ENCODE measurements at places on chromosomes 7 and 10. TPM values are rescaled to one million over a fixed set of nuclear protein-coding genes. Genes with fewer than 3 reads are reported as not detected.

- no peak for DNase-seq
Observed at GRCh38 chr10:30447125-30447799, 13.3 kb downstream of the MAP3K8 start.

DNA sequence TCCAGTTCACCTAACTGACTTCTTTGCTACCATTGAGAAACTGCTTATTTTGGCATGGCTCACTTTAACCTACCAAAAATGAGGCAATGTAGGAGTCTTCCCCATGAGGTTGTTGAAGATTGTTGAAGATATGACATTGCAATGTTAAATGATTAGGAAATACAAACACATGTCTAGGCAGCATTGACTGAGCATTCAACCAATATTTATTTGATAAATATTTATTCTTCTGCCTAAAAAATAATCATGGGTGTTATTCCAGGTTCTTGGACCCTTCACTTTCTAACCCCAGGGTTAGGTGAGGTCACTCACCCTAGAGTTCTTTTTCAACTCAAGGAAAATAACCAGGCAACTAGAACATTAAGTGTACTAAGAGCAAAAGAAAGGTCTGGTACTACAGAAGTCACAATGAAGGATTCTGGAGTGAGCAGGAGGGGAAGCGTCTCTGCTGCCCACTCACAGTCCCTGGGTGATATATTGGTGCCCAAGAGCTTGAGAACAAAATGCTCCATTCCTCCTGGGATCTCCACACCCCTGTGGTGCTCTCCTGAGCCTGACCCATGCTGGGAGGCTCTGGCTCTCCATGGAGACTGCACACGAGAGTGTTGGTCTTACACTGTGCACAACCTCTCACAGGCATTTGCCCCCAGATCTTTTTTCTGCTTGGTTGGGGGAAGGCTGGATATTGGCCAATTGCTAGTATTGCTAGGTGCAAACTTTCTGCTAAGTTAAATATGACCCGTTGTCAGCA is 123.4 kb downstream of the SPAG6 start:
- DNase-seq = no peak

DNA sequence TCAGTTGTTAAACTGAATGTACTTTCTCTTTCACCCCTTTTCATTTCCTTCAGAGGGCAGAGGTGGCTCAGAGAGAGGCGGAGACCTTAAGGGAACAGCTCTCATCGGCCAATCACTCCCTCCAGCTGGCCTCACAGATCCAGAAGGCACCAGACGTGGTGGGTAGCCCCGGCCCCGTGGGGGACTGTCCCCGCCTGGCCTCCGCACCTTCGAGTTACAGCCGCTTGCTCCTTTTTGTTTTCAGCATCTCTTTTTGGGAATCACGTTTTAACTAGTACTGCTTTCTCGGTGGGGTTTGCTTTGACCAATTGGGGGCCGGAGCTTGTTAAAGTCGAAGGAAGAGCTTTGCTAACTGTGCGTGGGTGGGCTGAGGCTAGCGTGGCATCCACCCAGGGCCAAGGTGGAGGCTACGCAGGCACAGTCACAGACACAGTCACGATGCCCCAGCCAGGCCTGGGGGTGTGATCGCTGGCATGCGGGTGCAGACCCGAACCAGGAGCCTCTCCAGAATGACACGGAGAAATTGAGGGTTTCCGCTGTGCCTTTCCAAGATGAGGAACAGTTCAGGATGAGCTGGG is 116.2 kb upstream of the SH2B2 start:
- no peak for DNase-seq

GRCh38 chr7:47957156-47957555 is 8.9 kb upstream of the PKD1L1 start:
- DNase-seq = no peak

DNA sequence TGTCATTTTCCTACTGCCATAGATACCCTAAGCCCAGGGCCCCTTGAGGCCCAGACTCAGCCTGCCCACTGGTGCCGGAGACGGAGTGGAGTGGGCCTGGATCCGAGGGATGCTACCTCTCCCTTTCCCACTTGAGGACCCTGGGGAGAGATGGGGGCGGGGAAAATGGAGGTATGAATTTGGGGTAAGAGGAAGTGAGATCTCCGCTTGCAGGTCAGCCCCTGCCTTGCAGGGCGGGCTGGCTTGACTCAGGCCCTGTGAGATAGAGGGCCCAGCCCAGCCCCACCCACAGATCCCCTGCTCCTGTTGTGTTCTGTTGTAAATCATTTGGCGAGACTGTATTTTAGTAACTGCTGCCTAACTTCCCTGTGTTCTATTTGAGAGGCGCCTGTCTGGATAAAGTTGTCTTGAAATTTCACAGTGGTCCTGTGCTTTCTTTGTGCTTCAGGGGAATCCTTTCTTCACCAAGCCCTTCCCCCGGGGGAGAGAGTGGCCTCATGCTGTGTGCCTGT is 13.2 kb downstream of the YKT6 start:
- DNase-seq = no peak

DNA sequence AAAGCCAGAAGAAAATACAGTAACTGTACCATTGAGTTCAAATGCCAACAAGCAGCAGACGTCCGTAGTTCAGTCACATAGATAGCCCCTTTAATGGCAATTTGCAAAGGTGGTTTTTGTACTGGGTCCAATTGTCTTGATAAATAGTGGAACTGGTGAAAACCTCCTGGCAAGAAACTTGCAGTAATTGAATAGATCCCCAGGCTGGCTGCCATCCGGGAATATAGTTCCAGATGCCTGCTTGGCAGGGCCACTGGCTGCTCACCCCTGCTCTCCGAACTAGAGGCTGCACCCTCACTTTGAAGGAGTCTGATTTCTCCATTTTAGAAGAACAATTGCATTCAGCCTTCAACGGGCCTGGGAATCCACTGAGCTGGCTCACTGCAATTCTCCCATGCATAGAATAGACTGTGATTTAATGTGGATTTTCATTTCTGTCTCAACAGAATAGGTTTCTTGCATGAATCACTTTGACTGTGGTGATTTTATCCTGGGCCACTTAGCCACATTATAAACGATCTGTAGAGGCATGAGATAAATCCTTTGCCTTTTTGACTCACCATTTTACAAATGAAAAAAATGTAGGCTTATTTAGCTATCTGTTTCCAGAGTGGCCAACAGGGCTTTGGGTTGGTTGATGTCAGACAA is 35.9 kb upstream of the ELMO1 start:
- DNase-seq = peak; percentile 28

DNA sequence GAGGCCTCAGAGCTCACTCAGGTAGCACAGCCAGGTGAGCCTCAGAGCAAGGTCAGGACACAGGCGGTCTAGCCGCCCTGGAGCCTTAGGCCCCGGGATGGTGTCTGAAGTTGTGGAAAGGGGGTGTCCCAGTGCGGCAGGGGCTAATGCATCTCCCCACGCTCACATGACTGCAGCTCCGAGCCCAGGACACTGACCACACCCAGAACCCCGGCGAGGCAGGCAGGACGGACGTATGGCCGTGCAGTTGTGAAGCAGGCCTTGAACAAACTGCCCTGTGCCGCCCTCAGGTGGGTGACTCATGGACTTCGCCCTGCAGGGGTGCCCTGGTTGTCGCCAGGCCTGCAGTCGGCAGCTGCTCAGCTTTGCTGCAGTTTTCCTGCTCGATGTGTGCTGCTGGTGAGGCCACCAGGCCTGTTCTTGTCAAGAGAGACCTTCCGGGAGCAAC is 5.0 kb upstream of the PRKAR1B start:
- no peak for DNase-seq

DNA sequence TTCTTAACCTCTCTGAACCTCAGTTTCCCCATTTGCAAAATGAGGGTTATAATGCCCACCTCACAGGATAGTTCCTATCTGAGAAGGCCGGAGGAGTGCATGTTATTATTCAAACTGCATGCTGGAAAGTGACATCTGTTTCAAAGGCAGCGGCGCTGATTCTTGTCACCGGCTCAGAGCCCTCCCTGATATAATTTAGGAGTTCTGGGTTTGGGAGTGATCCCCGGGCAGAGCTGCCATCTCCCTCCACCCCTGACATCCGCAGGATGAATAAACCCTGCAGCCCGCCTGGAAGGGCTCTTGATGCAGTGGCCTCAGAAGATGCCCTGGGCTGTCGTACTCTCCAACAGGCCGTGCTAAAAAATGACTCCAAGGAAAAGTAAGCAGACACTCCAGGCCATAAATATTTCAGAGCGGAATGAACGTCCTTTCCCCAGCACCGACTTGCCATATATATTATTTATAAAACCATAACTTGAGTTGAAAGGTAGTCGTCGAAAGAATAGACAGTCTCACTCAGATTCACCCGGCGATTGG is 47.0 kb upstream of the MYL10 start:
- no peak for DNase-seq

GRCh38 chr7:52764492-52765169 is 270.8 kb upstream of the POM121L12 start:
- DNase-seq = no peak

DNA sequence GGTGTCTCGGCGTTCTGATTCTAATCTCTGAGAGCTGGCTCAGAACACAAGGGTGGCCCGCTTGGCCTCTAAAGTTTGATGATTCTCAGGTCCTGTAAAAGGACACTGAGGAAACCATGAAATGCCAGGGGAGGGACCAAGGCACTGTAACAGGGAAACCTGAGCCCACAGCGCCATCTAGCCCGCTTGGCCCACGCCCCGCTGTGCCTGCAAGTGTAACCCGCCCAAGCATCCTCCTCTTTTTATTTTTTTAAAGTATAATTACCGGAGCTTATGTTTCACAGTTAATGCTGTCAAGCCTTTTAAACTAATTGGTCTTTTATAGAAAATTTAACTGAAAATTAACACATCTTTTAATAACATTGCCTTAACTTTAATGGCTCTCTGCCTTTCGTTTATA is 734.7 kb downstream of the KCNMA1 start:
- peak; percentile 92 for DNase-seq

- DNase-seq = peak; percentile 36
Observed at GRCh38 chr7:22444181-22444971, 55.6 kb downstream of the STEAP1B start.

- DNase-seq = no peak
Observed at GRCh38 chr10:10125676-10126075, 892.0 kb upstream of the CELF2 start.

GRCh38 chr10:64113792-64114191 is 592.6 kb downstream of the REEP3 start:
- DNase-seq = no peak

DNA sequence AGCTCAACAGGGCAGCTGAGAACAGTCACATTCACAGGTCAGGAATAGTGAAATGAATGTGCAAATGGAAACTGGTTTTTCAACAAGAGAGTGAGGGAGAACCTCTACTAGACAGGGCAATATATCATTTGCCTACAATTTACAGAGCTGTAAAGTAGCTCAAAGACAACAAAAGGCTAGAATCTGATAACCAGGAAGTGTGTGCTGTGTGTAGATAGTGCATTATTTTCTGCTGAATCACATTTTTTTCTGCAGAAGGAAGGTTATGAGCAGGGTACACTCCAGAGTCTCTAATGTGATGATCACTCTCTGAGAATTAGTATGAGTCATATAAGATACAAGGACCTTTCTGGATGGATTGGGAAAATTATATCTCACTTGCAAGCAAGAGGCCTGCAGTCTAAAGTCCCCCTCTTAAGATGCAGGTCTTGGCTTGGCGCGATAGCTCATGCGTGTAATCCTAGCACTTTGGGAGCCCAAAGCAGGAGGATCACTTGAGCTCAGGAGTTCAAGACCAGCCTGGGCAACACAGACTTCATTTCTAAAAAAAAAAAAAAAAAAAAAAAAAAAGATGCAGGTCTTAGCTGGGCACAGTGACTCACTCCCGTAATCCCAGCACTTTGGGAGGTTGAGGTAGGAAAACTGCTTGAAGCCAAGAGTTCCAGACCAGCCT is 59.9 kb upstream of the COBL start:
- DNase-seq = no peak

DNA sequence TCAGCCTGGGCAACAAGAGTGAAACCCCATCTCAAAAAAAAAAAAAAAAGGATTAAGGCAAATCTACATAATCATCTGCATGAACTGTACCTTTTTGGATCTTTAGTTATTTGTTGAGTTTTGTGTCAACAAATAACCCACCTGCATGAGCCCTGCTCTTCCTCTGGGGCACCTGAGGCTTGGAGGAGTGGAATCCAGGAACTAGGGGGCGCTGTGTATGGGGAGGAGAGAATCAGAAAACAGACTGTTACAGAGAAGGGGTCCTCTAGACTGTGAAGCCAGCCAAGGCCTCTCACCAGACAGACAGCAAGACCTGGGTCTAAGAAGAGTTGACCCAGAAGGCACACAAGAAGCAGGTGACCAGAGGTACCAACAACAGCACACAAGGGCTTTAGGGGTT is 682.8 kb upstream of the NRP1 start:
- no peak for DNase-seq

DNA sequence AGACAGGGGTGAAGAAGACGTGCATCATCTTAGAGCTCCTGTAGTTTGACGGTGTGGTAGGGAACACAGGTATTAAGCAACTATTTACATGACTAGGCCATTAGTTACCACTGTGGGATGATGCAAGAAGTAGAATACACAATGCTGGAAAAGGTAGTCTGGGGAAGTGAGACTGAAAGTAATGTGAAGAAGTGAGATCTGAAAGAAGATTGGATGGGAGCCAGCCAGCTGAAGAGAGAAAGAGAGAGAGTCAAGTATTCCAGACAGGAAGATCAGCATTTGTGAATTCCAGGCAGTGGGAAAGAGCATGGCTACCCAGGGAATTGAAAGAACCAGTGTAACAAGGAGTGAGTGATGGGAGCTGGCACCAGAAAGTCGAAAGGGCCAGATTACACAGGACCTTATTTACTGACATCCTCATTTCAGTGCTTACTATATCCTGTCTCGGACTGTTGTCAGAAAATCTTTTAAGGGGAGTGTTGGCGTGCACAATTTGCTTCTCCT is 4.0 kb upstream of the CFAP58 start:
- DNase-seq = no peak

GRCh38 chr10:96656198-96656577 is 64.1 kb downstream of the PIK3AP1 start:
- DNase-seq = no peak

The ZNF735 gene
- not detected for total RNA-seq

The HTR5A gene
- total RNA-seq = not detected

The CFTR gene
- total RNA-seq = 0.28 TPM

The CCDC146 gene
- 9.5 TPM for total RNA-seq

The HPSE2 gene
- total RNA-seq = not detected

The SPDYE5 gene
- not detected for total RNA-seq

The INHBA gene
- total RNA-seq = 38.9 TPM

The MSMB gene
- not detected for total RNA-seq

The GALNT17 gene
- total RNA-seq = 9.0 TPM

The HOXA13 gene
- total RNA-seq = not detected

The PON1 gene
- not detected for total RNA-seq

The UBE2H gene
- total RNA-seq = 79.0 TPM

The KLF14 gene
- 0.15 TPM for total RNA-seq

All from right cardiac atrium (tissue), 5 donors.